ENCODE measurements at places on chromosomes 3 and 15.
A peak's percentile ranks its signal among the peaks of the same experiment; 100 is the strongest.

DNA sequence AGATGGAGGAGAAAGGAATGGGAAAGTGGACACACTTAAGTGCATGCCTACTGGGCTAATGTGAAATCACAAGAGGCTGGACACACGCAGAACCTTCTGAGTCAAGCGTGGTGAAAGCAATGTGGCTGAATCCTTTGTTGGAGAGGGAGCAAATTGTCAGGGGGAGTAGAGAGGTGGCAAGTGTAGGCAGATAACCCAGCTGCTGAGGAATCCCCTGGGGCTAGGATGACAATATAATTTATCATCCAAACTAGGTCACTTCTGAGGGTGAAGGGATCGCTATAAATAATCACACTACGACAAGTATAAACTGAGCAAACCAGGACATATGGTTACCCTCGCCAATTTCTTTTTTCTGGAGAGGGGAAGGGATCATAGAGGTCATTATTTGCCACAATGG is 28.7 kb downstream of the TAMM41 start:
- DNase-seq: no peak

DNA sequence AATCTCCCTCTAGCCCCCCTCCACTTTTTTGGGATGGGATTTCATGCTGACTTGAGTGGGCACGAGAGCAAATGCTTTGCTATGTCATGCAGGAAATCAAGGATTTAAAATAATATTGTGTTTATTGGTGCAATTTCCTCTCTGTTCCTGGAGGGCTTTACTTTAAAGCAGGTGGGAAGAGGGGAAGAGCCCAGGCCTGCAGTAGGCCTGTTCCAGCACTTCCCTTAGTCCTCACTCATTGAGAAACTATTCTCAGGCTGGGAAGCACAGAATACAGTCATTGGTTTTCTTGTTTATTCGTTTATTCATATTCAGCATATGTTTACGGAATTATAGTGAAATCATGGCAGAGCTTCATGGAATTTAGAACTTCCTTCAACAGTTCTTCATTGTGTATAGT is 41.7 kb upstream of the SPSB4 start:
- no peak for DNase-seq

- no peak for DNase-seq
These were observed 1072.1 kb downstream of the PLOD2 start for GRCh38 chr3:145088917-145089316.

- no peak for DNase-seq
These were observed 182.2 kb downstream of the ABHD5 start for GRCh38 chr3:43872901-43873300.

DNA sequence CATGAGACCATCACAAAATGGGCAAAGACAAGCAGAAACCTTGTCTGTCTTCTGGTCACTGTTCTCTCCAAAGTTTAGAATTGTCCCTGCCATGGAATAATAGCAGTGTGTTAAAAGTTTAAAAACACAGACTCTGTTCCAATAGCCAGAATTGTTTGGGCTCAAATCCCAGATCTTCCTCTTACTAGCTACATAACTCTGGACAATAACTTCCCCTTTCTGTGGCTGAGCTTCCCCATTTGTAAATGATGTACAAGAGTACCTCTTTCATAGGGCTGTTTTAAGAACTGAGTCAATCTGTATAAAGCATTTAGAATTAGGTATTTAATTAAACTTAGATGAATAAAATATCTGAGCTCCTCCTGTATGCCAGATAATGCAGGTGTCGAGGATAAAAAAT is 623.0 kb downstream of the NTRK3 start:
- DNase-seq: no peak

DNA sequence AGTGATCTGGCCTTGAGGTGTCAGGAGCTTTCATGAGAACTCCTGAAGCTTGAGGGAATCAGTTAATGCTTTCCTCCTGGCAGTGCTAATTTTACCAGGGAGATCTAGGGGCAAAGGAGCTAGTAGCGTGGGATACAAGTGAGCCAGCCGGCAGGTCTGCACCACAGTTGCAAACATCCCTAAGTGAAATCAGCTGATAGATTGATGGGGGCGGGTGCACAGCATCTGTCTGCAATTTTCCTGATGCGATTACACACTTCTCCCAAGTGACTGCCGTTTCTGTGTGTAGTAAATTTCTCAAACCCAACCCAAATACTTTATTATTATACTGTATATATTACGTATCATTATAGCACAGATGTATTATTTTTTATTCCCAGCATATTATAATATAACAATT is 304.5 kb downstream of the AGBL1 start:
- DNase-seq: no peak

DNA sequence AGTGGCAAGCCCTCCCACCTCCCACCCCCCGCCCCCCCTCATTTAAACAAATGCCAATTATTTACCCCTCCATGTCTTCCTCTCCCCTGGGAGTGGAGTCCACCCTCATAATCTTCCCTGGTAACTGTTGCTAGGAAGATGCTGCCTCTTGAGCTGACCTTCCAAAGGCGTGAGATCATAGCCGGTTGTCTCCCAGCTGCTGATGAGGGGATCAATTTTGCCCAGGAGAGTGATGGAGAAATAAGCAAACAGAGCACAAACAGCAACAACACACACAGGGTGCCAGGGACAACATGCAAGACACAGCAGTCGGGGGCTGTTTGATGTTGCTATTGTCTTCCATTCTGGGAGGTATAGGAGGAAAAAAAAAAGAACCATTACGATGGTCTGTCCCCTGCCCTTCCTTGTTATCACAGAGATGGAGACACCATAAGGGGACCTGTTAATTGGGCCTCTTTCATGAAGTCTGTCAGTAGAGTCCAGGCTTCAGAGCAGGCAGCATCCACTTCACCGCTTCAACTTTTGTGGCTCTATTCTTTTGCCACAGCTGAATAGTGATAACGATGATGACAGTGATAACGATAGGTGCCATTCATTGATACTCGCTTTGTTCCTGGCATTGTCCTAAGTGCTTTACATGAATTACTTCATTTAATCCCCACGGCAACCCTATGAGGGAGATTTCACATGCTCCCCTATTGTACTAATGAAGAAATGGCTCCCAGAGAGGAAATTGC is 76.9 kb upstream of the RGMA start:
- DNase-seq: no peak

GRCh38 chr3:9123840-9124239 is 125.6 kb downstream of the SRGAP3 start:
- no peak for DNase-seq

DNA sequence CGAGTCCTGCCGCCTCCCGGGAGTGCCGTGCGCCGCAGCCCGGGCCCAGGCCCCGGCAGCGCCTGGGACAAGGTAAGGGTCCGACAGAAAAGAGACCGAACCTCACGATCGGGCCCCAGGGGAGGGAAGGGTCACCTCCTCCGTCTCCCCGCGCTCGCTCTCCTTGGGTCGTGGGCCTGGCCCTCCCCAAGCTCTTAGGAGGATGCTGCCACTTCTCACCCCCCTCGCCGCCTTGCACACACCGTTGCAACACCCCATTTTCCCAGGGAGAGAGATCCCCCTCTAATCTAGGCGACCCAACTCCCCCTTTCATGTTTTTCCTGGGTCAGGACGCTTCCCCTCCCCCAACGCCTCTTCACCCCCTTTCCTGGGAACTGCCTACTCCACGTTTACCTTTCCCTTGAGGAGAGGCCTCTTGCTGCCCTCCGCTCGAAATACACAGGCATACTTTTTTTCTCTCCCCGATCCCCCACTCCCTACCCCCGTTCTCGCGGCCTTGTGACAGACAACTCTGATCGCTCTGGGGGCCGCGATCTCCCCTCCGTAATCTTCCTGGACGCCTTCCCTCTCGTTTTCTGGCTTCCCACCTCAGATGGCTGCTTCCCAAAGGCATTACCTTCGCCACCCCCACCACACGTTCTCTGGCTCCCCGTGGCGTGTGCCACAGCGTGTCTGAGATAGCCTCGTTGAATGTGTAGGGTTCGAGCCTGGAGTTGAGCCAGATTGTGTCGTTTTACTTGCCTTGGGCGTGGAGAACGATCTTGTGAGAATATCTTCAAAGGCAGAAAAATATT is 688 bp downstream of the SETD5 start:
- no peak for DNase-seq

DNA sequence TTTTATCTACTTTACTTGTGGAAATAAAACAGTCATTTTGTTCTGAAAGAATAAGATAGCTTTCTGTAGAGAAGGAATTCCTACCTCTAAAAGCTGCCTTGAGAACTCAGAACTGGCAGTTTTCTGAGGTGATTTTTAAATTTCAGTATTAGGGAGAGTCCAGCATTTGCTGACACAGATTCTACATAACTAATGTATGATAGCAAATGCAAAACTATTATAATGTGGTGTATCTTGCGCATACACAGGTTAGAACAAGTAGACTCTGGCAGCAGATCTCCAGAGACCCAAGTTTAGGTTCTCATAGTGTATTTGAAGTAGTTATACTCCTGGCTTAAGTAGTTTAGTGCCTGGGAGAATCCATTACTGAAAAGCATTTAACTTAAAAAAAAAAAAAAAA is 30.8 kb downstream of the OIP5 start:
- no peak for DNase-seq

DNA sequence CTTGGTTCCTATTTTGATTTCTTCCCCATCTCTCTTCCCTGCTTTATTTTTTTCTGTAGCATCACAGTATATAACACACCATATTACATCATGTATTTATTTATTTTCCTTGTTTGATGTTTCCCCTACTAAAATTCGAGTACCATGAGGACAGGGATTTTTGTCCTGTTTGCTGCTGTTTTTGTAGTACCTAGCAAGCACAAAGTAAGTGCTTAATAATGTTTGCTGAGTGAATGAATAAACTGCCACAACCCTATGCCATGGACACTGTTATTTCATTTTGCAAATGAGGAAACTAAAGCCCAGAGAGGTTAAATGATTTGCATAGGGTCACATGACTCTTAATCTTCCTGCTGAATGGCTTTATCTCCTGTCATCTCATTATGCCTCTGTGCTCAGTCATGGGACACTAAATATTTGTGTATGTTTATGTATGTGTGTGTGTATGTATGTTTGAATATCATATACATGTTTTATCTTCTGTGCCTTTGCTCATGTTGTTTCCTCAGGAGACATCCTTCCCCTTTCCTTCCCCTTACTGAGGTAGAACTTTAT is 26.1 kb upstream of the MGA start:
- DNase-seq: no peak

GRCh38 chr3:134462331-134462941 is 23.3 kb downstream of the ANAPC13 start:
- DNase-seq: no peak

- DNase-seq: no peak
These were observed 1.3 kb upstream of the MEF2A start for GRCh38 chr15:99564221-99565048.

- no peak for DNase-seq
These were observed 5.9 kb upstream of the GHSR start for GRCh38 chr3:172454180-172454579.

DNA sequence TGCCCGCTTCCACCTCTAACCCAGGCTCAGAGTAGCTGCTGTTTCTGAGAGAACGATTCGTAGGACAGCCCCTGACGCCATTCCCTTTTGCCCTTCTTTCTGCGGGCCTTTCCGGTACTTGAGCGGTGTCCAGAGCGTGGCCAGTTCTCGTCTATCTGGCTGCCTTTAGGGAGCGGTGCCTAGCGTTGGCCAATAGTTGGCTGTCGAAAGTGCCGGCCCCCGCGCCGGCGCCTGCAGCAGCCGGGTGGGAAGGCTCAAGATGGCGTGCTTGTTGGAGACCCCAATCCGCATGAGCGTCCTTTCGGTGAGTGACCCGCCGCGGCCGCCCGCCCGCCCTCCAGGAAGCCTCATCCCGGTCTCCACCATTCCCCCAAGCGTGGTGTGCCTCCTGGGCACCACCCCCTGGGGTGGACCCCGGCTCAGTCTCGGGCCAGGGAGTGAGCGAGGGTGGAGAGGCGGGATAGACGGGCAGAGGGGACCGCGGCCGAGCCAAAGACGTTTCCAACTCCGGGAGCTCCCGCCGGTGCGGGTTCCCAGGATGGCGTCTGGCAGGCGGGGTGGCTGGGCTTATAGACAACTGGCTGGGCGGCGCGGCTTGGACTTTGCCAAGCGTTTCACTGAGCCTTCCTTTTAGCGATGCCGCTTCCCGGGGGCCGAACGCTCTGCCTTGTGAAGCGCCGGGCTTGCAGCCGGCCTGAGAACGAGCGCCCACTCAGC is at the start of gene ARMC8:
Gene ARMC8, plus strand, starts transcription at position 6 of the 717 bp plus-strand sequence. Its CDS starts 254 bp downstream, at position 260.
- DNase-seq: peak; percentile 56

DNA sequence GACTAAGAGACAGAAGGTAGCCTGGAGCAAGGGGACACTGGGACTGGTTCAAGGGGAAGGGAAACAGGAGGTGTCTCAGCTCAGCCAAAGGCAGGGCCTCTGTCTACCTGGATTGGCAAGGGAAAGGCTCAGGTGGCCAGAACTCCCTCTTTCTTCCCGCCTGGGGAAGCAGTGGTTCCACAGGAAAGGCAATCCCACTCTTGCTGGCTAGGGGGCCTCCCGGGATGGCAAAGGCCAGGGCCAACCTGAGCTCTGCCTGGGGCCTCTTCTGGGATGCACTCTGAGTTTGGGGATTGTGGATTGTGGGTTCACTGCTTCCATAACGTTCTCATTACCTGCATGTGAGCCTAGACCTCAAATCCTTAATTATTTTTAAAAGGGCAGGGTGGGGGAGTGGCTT is 13.0 kb upstream of the PARP6 start:
- no peak for DNase-seq

DNA sequence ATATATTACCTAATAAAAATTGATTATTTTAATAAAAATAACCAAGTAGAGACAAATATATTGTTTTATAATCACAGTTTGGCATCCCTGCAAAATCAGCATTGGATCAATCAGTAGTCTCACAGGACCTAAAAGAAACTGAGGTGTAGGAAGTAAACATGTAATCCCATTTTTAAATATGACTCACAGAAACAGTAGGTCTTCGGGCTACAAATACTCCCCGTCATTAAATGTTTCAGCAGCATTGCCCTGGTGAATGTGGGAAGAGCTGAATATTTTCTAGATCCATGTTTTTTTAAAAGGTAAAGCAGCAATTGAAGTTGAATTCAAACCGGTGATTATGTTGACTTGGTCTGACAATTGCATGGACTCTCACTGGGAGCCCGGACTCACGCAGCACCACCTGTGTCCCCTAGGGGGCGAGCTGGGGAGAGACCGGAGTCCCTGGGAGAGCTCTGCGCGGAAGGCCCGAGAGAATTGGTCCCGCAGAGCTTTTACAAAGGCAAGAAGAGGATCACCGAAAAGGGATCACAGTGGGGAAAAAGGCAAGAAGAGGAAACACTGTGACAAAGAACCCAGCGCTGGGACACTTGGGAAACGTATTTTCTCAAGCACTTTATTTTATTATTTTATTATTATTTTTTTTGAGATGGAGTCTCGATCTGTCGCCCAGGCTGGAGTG is 17.2 kb upstream of the USP3 start:
- no peak for DNase-seq

DNA sequence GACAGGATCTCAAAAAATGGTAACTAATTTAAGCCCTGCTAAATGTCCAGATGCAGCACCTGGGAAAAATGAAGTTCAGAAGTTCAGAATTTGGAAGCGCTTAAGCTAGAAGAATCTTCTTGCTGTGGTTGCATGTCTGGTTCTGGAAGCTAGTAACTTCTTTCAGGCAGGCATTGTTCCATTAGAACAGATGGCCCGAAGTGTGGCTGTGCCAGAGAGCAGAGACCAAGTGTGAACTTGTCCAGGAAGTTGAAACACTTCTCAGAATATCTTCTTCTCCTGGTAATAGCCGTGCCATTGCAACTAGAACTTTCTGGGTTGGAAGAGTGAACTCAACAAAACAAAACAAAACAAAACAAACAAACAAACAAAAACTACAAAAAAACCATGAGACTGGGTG is 80.0 kb downstream of the MITF start:
- no peak for DNase-seq
